Smooth muscle cell of trachea (primary cell): ENCODE measurements at places on chromosomes 1 and 21. TPM values are rescaled to one million over a fixed set of nuclear protein-coding genes. Genes with fewer than 3 reads are reported as not detected.

Gene RHD
- total RNA-seq: not detected in 2 replicates

Gene ZYG11A
- 0.99 and 3.5 TPM in 2 replicates for total RNA-seq

Gene SH2D1B
- total RNA-seq: not detected in 2 replicates

Gene SUSD4
- total RNA-seq: not detected in 2 replicates

Gene HDAC1
- 89.2 and 99.5 TPM in 2 replicates for total RNA-seq

Gene LIN28A
- not detected in 2 replicates for total RNA-seq

Gene DSCAM
- total RNA-seq: under 0.01 TPM in 1 of 2 replicates, not detected in the other

Gene RNF220
- total RNA-seq: 78.2 and 86.8 TPM in 2 replicates

Gene PRAMEF6
- total RNA-seq: not detected in 2 replicates

Gene CRB1
- total RNA-seq: 0.15 and 0.33 TPM in 2 replicates

Gene DHX9
- 104 and 181 TPM in 2 replicates for total RNA-seq

Gene COL9A2
- 2.5 and 7.1 TPM in 2 replicates for total RNA-seq

Gene APCS
- not detected in 2 replicates for total RNA-seq

Gene SLFNL1
- total RNA-seq: 0.66 and 0.73 TPM in 2 replicates

Gene UQCRH
- total RNA-seq: 196 and 580 TPM in 2 replicates

Gene CC2D1B
- total RNA-seq: 33.5 and 43.7 TPM in 2 replicates

Gene MYBPHL
- total RNA-seq: not detected in 2 replicates

Gene RNF186
- total RNA-seq: not detected in 2 replicates

Gene HTR6
- total RNA-seq: under 0.01 TPM in 1 of 2 replicates, not detected in the other

Gene ASAP3
- total RNA-seq: 62.4 and 140 TPM in 2 replicates

Gene LYST
- 23.7 and 35.7 TPM in 2 replicates for total RNA-seq

Gene ANGPTL7
- total RNA-seq: 1.7 and 7.9 TPM in 2 replicates

Gene SPATA21
- total RNA-seq: 0.17 TPM in 1 of 2 replicates, not detected in the other

Gene ANGPTL3
- not detected in 2 replicates for total RNA-seq

Gene ADIPOR1
- total RNA-seq: 71.6 and 101 TPM in 2 replicates

Gene RGS8
- total RNA-seq: under 0.01 TPM in 1 of 2 replicates, not detected in the other

Gene BOLA1
- total RNA-seq: 11.2 and 12.2 TPM in 2 replicates

Gene GPR25
- not detected in 2 replicates for total RNA-seq

Gene TNFSF18
- under 0.01 and 0.15 TPM in 2 replicates for total RNA-seq

Gene RYR2
- total RNA-seq: not detected in 2 replicates

Gene SPTA1
- total RNA-seq: under 0.01 TPM in 2 replicates

Gene PTPRU
- total RNA-seq: 14.4 and 42.5 TPM in 2 replicates

Gene ADAM30
- not detected in 2 replicates for total RNA-seq

Gene LCE1C
- total RNA-seq: not detected in 2 replicates

Gene CHIT1
- total RNA-seq: not detected in 2 replicates

Gene KRTAP19-3
- not detected in 2 replicates for total RNA-seq

Gene CD1D
- 0.50 TPM in 1 of 2 replicates, not detected in the other for total RNA-seq

Gene CCDC181
- total RNA-seq: 0.50 and 1.0 TPM in 2 replicates
